ENCODE measurements at places on chromosomes 4 and X.

DNA sequence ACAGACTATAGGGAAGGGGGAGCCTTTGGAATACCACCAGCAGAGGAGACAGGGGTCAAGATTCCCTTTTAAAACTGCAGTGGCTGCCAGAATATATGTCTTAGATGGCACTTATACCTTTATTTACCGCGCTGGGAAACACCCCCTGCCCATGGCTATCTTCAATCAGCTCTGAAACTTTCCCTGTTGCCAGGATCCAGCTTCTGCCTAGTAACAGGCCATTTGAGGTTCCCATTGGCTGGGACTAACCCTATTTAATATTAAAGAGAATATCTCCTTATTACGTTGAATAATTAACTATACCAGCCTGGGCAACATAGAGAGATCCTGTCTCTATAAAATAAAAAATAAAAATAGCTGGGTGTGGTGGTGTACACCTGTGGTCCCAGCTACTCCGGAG lies 23.8 kb downstream of the SOWAHB start:
- no peak for DNase-seq

GRCh38 chr4:184475096-184475461 lies 729 bp upstream of the IRF2 start:
- peak; percentile 47 for DNase-seq

DNA sequence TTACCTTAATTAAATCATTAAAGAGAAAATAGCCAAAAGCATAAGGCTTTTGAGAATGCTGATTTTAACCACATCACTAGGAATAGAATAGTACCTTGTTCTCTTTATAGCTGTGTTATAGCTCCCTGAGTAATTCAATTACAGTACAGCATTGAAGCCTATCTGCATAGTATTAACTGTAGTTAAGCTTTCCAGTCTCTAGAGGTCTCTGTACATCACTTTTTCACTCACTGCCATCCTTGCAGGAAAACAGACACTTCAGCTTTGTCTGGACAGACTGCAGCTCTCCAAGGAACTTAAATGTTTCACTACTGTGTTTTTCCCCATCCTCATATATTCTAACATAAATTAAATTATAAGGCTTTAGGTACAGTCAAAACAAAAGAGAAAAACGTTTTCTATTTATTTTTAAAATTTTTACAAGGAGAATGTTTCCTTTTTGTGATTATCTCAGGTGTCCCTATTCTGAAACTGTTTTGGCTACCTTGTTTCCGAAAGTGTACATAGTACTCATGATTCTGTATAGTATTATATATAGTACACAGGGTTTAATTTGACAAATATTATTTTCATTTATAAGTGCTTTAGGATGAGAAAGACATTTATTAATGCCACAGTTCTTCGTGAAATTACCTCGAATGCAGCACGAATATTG lies 407.9 kb downstream of the PCDH18 start:
- peak; percentile 2 for DNase-seq

- no peak for DNase-seq
These were observed 92.0 kb downstream of the NFKB1 start for GRCh38 chr4:102593147-102593546.

- DNase-seq, result no peak
These were observed 30.4 kb downstream of the BOD1L1 start for GRCh38 chr4:13597141-13597540.

DNA sequence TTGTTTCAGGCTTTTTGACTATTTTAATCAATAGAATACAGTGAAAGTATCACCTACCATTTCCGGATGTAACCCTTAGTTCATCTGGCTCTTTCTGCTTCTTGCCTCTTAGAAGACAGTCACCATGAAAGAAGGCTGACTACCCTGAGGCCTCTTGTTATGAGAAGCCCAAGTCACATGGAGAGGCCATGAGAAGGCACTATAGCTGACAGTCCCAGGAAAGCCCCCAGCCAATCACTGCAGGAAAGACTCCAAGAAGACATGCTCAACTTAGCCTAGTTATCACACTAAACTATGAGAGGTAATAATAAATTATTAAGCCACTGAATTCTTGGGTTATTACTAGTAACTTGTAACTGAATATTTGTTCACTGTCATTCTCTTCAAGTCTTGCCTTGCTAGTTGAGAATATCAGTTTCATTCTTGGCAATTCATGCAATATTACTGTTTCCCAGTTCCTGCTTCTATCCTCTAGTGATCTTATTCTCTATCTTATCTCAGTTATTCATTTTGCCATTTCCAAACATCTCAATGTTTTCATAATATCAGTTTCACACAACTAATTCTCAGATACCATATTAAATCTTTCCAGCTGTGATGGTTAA lies 57.1 kb upstream of the GUCY1A1 start:
- no peak for DNase-seq

DNA sequence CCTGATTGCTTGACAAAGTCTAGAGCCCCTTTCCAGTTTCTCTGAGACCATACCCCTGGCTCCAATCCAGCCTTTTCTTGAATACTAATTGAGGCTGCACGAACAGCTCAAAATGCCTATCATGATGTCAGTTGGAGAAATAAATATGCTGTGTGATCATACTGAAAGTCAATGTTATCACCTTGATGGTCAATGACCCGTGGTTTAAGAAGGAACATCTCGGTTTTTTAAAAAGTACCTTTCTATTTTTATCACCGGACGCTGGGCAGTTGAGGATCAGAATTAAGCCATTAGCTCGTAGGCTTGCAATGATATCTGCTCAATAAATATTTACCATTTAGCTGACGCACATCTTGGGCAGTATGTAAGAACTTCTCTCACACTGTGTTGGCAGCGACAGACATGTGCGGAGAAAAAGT lies 852 bp upstream of the WDR44 start:
- DNase-seq, result peak; percentile 40

DNA sequence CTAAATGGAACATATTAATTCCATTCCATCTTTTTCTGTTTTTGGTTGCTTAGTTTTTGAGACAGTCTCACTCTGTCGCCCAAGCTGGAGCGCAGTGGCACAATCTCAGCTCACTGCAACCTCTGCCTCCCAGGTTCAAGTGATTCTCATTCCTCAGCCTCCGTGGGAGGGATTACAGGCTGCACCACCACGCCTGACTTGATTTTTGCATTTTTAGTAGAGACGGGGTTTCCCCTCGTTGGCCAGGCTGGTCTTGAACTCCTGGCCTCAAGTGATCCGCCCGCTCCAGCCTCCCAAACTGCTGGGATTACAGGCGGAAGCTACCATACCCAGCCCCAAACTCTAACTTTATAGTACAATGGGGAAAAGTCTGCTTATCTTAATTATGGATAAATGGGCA lies 11.2 kb downstream of the HNRNPD start:
- DNase-seq, result no peak

DNA sequence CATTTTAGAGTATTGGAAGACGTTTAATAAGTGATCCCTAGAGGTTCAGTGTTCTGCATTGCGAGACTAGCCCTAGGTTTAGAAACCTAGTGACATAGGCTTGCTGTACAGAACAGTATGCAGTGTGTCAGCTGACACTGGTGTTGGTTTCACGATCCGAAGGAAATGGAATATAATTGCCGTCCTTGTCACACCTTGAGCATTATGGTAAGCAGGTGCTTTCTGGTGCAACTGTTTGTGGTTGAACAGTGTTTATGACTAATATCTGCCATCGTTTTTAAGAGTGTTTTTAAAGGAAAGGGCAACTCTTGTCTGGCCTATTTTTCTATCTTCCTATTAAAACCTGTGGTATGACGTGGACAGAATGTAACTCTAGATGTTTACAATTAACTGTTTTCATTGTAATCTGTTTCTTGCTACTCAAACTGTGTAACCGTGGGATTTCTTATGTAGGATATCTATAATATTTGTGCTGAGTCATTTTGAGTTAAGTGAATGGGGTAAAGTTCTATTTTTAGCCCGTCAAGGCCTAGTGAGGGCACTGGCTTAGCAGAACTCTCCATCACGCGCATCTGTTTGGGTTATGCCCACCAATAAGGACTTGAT lies 53.8 kb upstream of the TBC1D14 start:
- DNase-seq, result no peak

GRCh38 chr4:17758485-17758884 lies 22.9 kb downstream of the FAM184B start:
- DNase-seq, result no peak

DNA sequence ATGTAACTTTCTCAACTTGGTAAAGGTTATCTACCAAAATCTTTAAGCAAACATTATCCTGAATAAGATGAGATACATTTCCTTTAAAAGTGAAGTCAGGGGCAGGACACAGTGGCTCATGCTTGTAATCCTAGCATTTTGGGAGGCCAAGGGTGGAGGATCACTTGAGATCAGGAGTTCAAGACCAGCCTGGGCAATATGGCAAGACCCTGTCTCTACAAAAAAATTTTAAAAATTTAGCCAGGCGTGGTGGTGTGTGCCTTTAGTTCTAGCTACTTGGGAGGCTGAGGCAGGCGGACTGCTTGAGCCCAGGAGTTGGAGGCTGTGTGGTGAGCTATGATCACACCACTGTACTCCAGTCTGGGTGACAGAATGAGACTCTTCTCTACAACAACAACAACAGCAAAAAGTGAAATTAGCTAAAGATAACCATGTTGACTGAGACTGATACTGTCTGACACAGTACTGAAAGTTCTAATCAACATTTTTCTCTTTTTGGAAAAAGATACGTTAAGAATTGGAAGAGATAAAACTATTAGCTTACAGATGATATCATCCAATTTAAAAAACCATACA lies 4.9 kb downstream of the DCAF16 start:
- DNase-seq, result no peak

- DNase-seq, result no peak
These were observed 2.0 kb downstream of the MID1IP1 start for GRCh38 chrX:38803243-38803587.

DNA sequence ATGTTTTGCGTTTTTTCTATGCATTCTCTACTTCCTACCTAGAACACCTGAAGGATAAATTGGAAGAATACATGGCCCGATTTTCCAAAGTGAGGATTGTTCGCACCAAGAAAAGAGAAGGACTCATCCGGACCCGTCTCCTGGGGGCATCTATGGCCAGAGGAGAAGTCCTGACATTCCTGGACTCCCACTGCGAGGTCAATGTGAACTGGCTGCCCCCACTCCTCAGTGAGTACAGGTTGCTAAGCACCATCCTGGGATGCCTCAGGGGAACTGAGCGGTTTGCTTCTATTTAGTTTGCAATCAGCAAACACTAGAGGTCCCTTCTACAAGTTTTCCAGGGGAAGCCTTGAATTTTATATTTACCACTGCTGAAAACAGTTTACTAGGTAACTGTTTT lies 359.3 kb upstream of the GALNT7 start:
- DNase-seq, result peak; percentile 69

- DNase-seq, result no peak
These were observed 79.3 kb downstream of the FRAS1 start for GRCh38 chr4:78136109-78137081.

GRCh38 chr4:14928035-14928434 lies 74.2 kb upstream of the CPEB2 start:
- DNase-seq, result no peak

DNA sequence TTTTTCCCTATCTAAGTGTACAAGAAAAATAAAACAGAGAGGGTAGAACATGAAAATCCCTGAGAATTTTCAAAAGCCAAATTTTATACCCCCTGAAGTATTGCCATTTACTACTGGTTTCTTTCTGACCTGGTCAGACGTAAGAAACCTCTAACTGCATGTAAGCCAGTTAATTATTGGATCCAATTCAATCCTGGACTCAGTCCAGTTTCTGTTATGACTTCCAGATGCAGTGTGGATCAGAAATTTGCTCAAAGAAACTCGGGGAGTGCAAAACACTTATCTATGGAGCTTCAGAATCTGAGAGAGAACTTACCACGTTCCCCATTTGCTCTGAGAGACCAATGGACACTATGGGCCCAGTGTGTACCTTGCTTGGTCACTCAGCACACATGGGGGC lies 383.5 kb downstream of the KLHL4 start:
- no peak for DNase-seq

DNA sequence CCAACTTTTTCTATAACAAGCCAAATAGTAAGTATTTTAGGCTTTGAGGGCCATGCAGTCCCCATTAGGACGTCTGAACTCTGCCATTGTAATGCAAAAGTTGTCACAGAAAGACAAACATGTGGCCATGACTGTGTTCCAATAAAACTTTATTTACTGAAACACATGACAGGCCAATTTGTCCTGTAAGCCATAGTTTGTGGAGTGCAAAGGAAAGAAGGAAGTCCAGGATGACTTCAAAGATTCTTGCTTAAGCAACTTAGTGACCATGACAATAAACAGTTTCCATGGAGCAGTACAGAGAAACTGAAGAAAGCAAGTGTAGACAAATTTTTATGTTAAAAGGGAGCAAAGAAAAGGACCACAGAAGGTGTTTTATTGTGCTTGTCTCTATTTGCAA lies 35.0 kb upstream of the MYOZ2 start:
- no peak for DNase-seq

DNA sequence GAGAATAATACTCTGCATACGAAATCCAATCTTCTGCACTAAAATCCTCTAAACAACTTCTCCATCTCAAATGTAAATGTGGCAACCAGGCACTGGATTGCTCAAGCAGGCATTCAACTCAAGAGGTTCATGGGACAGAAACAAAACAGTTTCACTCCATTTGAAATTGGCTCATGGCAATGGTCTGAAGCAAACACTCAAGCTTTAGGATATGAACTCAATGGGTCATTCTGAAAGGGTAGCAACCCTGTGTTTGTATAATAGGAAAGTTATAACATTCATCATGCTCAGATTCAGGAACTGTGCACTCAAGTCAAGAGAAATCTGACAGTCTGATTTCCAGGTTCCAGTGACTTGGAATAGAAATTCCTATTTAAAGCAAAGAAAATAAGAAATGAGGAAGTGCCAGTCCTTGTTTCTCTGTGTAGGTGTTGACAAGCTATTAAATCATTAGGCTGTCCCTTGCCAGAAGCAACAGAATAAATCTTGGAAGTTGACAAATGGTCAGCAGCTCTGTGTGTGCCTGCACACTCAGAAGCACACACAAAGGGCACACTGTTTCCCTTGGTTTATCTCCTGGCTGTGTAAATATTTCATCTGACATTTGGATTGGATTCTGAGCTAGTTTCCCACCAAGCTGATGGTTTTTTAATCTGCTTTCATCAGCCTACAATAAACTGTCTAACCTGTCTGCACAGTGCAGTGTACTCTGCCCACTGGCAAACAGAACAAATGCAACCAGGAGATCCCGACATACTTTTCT lies 75.9 kb upstream of the CITED1 start:
- peak; percentile 92 for DNase-seq

GRCh38 chr4:74635490-74636123 lies 158.7 kb downstream of the BTC start:
- DNase-seq, result no peak
